IPS DF 6.9 (cell line): ENCODE measurements at places on chromosomes 3 and 15.

- no peak for DNase-seq
Measured at GRCh38 chr3:134449951-134450350, 35.8 kb downstream of the ANAPC13 start.

- DNase-seq = no peak
Measured at GRCh38 chr15:63677778-63678177, 80.6 kb downstream of the FBXL22 start.

- DNase-seq = no peak
Measured at GRCh38 chr15:71238926-71239325, 123.7 kb downstream of the THSD4 start.

GRCh38 chr3:29318251-29318650, 37.4 kb downstream of the RBMS3 start:
- no peak for DNase-seq

DNA sequence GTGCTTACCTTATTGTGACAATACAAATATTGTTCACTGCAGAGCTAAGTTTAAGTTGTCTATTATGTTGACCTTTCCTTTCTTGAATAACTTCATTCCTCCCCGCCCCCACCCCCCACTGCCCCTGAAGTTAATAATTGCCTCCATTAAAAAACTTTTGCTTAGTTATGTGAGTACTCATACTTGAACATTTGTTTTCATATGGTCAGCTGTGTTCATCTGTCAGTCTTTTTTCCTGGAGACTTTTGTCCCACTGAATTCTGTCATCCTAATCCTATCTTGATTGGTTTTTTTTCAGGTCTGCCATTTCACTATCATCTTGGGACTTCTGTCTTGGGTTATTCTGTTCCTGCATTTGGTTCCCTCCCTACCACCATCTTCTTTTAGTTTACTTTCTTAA, 8.5 kb downstream of the SLC25A36 start:
- no peak for DNase-seq

DNA sequence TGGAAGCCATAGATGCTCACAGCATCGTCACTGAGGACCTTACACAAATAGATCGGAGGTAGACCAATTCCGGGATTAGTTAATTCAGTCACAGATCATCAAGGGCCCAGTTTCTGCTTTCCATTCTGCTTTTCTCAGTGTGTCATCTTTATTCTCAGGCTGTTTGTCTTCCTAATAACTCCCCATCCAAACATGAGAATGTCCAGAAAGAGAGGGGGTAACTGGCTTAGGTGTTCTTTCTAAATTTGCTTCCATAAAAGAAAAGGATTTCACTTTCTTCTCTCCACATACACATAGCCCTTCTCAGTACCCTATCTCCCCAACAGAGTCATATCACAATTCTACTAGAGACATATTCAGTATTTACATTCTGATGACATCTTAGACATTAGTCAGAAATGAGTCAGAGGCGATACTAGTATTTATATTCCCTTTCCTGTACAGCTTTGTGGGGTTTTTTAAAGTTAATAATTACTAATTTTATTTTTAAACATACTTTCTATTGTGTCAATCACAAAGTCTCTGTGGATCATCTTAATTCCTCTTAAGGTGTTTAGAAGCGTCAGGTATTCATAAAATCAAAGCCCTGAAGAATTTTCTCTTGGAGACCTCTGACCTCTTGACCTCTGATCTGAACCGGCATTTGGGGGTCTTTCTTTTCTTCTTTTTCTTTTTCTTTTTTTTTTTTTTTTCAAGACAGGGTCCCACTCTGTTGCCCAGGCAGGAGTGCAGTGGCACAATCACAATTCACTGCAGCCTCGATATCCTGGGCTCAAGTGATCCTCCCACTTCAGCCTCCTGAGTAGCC, 24.3 kb upstream of the IL12A start:
- no peak for DNase-seq

- no peak for DNase-seq
Measured at GRCh38 chr15:79401301-79401700, 30.8 kb upstream of the MINAR1 start.

- no peak for DNase-seq
Measured at GRCh38 chr3:48428572-48429316, 1.1 kb downstream of the PLXNB1 start.

DNA sequence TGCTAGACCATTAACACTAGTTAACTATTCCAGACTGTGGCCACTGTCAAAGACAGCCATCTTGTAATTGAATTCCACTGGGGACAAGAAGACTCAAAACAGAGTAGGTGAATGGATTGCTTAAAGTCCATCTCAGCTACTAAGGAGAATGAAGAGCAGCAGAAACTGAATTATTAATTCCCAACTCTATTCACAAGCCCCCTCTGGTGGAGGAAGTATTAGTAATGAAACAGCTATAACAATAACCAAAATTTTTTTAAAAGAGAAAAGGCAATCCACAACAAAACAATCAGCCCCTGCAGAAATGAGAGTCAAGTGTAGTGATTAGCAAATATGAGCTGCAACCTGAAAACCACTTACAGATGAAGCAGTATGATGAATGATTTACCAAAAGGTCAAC, 302.8 kb downstream of the FHIT start:
- no peak for DNase-seq

DNA sequence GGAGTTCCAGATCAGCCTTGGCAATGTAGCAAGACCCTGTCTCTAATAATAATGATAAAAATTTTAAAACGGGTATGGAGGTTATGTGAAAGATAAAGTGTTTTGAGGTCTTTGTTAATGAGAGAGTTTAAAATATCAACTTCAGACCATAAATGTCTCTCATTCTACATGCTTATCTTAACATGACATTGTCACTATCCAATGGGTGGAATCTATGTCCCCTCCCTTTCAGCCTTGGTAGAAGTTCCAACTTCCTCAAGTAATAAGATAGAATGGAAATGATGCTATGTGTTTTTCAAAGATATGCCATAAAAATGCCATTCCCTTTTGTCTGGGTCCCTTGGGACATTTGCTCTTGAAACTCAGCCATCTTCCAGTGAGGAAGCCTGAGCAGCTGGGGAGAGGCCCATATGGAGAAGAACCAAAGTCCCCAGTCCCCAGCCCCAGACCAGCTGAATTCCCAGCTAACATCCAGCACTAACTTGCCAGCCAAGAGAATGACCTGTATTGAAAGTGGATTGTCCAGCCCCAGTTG, 17.0 kb downstream of the RPSA start:
- DNase-seq = no peak

GRCh38 chr15:94749811-94750617, 518.7 kb downstream of the MCTP2 start:
- no peak for DNase-seq

DNA sequence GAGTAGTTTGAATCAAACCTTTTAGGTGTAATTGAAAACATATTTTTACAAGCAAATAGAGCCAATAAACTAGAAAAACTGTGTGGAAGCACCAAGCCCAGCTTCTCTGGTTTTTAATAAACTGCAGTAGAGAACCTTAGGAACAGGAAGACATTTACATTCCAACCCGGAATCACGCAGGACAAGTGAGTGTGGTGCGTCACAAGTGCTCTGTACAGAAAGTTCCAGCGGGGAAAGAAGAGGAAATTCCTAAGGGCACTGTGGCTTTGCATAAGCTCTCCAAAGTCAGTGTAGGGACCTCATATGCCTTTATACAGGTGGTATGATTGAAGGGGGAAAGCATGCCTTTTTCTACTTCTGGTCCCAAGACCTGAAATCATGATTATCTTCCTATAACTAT, 21.6 kb downstream of the COL8A1 start:
- no peak for DNase-seq

- no peak for DNase-seq
Measured at GRCh38 chr15:34795267-34796081, at the start of gene ACTC1. ACTC1 (minus strand) TSS chr15:34795549; CDS start chr15:34794808, 741 bp downstream.

DNA sequence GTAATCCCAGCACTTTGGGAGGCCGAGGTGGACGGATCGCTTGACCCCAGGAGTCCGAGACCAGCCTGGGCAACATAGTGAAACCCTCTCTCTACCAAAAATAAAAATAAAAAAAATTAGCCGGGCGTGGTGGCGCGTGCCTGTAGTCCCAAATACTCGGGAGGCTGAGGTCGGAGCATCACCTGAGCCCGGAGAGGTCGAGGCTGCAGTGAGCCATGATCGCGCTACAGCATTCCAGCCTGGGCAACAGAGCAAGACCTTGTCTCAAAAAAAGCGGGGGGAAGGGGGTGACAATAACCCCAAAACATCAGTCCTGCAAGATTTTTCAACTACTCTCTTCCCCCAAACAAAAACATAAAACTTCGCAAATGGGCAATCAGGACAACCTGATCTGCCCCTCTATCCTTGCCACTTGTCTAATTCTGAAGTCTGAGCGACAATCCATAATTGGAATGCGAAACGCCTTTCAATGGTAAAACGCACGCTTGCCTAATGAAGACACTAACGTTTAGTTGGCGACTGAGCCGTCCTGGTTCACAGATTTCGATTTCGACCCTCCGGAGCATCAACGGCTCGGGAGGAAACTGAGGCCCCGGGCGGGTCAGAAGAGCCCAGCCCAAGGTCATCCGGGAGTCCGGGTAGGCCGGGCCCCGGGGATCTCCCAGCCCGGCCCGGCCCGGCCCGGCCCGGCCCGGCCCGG, 868 bp downstream of the BTBD1 start:
- no peak for DNase-seq

DNA sequence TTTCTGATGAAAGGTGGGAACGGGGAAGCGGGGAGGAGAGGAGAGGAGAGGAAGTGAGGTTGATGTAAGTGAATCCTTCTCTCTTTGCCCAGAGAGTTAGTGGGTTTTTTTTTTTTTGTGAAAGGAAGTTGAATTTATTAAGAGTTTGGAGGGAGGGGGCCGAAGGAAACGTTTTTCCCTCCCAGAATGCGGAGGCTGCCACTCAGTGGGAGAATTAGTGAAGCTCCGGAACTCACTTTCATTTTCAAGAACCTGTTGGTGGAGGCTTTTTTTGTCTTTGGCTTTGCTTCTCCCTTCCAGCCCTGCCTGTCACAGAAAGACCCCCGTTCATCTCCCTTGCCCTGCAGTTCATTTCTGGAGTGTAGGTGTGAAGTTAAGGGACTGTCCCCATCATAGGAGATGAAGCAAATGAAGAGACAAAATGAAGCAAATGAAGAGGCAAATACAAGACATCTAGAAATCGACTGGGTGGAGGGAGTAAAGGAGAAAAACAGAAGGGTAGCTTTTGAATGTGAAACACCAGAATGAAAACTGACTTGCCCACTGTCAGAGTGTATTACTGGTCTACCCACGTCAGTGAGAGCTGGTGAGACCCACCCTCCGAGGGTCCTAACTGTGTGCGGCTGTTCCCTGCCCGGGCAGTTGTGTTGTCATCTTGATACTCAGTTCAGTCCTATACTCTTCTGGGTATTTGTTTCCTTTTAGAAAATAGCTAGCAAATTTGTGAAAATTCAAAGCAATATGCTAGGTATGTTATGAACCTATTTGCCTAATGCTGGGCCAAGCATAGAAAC, 91.5 kb downstream of the ITPR1 start:
- DNase-seq = no peak

DNA sequence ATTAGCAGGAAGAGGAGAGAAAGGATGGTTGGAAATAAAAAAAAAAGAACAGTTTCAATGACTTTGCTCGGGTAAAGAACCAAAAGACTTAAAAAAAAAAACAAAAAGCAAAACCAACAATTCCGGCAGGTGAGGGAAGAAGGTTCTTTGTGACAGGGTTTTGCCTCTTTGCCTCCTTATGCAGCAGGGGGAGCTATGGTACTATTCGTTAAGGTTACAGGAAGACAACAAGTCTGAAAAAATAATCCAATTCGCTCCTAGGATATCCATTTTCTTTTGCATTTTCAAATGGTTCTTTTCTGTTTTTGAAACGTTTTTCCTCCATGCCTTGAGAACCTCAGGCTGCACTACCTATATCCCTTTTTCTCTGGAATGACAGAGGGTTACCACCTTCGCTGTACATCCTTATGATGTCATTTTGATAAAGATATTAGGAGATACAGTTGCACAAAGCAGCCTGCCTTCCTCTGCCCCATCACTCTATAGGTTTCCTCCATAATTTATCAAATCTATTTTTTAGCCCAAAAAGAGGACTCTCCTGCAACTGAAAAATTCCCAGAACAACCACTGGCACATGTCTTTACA, 55.0 kb downstream of the CFAP20DC start:
- DNase-seq = peak; percentile 35
